ENCODE measurements at places on chromosomes 13 and 19.

- no peak for DNase-seq
These were observed 5.5 kb downstream of the EPS8L1 start for GRCh38 chr19:55080968-55081769.

- DNase-seq, result no peak
These were observed 286.3 kb downstream of the POU4F1 start for GRCh38 chr13:78317030-78317429.

- no peak for DNase-seq
These were observed 10.0 kb downstream of the RFX1 start for GRCh38 chr19:13995878-13996765.

DNA sequence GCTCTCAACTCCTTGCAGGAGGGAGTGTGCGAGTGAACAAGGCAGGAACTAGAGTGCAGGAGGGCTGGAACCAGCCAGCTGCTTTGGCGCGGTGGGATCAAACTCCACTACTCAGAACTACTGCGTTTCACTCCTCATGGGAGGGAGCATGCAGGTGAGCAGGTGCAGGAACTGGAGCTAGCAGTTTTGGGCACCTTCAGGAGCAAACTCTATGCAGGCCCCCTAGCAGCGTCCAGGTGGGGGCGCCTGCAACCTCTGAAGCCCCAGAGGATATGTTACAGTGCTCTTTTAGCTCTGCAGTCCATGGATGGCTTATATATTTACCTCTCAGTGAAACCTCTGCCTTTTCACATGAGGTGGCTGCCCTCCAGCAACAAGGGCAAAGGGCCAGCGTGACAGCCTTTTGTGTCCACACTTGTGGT, 1303.4 kb downstream of the PCDH9 start:
- no peak for DNase-seq
